ENCODE measurements at places on chromosomes 7 and 10. TPM values are rescaled to one million over a fixed set of nuclear protein-coding genes. Genes with fewer than 3 reads are reported as not detected.

The VAX1 gene
- not detected for total RNA-seq

The TMEM176A gene
- total RNA-seq, result not detected

The SPDYE9 gene
- total RNA-seq, result 0.08 TPM

The OR2A14 gene
- total RNA-seq, result not detected

The TMEM270 gene
- total RNA-seq, result not detected

The ADRA2A gene
- 0.82 TPM for total RNA-seq

The GRID1 gene
- total RNA-seq, result not detected

The SPAM1 gene
- not detected for total RNA-seq

The NKX1-2 gene
- not detected for total RNA-seq

The AGR2 gene
- total RNA-seq, result not detected

DNA sequence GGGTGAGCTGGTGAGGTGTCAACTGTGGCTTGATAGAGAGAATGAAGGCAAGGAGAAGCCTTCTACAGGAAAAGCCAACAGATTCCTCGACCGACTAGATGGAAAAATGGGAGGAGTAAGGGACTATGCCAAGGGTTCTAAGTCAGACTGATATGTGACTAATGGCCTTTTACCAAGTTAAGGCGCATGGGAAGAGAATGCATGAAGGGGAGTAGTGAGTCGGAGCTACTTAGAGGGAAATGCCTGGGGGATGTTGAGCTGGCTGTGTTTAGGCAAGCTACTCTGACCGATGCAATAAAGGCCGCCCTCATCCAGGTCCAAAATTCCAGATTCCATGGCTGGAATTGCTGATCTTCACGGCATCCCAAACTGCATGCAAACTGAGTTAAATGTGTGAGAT is 48.2 kb downstream of the APBB1IP start:
- peak; percentile 99 for DNase-seq

GRCh38 chr7:7504910-7505704 is 30.6 kb downstream of the COL28A1 start:
- DNase-seq, result peak; percentile 44

GRCh38 chr10:126009650-126010049 is 113.3 kb downstream of the FANK1 start:
- no peak for DNase-seq

GRCh38 chr7:98314469-98314868 is 33.0 kb downstream of the BRI3 start:
- DNase-seq, result no peak

DNA sequence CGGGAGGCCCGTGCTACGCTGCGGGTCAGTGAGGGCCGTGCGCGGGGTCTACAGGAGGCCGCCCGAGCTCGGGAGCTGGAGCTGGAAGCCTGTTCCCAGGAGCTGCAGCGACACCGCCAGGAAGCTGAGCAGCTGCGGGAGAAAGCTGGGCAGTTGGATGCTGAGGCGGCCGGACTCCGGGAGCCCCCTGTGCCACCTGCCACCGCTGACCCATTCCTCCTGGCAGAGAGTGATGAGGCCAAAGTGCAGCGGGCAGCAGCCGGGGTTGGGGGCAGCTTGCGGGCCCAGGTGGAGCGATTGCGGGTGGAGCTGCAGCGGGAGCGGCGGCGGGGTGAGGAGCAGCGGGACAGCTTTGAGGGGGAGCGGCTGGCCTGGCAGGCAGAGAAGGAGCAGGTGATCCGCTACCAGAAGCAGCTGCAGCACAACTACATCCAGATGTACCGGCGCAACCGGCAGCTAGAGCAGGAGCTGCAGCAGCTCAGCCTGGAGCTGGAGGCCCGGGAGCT is 7.0 kb downstream of the LZTS2 start:
- DNase-seq, result no peak

GRCh38 chr7:85165263-85165662 is 21.6 kb downstream of the SEMA3D start:
- no peak for DNase-seq

DNA sequence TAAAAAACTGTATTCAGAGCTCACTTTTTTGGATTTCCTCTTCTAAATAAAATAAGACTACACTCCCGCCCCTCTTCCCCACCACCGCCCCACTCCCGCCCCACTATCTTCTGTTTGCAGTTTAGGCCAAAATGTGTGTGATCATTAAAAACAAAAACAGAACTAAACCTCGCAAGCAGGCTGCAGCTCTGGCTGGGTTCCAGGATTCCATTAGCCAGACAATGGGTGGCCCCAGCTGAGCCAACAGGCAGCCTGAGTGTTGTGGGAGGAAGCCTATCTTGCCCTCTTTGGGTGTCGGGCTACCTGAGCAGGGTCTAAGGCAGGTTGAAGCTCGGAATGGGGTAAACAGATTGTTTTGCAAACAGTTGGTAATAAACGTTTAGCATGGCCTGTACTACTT is 41.7 kb downstream of the ARL4A start:
- peak; percentile 73 for DNase-seq

DNA sequence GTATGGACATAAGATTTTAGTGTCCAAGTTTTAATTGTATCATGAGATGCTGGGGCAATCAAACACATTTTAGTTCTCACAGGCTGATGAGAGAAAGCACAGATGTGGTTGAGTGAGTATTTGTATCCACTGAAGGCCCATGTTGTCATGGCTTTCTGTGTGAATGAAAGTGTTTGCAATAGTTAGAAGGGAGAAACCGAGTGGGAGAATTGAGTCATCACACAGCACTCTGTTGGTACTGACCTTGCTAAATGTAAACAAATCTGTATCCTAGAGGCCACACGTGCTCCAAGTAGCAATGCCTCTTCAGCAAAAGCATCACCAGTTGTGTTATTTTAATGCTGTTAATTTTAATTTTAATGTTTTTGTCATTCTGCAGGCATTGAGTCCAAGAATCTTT is 121.2 kb downstream of the EMX2 start:
- DNase-seq, result peak; percentile 33

- peak; percentile 86 for DNase-seq
These were observed 343.0 kb downstream of the CRPPA start for GRCh38 chr7:16078076-16078952.

DNA sequence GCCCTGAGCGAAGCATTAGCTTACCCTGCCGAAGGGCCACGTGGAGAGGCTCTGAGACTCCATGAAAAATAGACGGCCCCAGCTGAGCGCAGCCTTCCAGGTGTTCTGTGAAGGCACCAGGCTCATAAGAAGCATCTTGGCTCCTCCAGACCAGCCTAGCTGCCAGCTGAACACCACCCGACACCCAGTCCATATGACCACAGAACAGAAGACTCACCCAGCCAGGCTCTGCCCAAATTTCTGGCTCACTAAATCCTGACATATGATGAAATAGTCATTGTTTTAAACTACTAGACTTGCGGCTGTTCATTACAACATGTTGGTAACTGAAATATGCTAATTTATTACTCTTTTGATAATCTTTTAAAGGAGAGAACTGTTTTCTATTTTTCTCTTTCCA is 99.5 kb upstream of the ABI1 start:
- peak; percentile 43 for DNase-seq

DNA sequence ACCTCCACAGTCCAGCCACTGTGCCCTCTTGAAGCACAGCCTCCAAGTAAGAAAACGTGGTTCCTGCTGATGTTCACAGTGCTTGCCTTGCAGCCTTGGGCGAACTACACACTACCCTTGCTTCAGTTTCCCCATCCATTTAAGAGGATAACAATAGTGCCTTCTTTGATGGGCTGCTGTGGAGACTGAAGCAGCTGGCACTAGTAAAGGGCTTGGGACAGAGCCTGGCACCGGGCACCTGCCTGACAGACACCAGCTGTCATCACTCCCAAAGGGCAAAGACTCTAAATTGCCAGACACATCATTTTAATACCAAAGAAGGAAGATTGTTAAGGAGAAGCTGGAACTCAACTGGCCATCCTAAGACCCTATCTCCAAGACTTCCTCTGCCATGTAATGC is 3.1 kb upstream of the C10orf90 start:
- DNase-seq, result no peak

Measured in fibroblast of the aortic adventitia (primary cell).